ENCODE measurements at places on chromosomes 7 and 10.

DNA sequence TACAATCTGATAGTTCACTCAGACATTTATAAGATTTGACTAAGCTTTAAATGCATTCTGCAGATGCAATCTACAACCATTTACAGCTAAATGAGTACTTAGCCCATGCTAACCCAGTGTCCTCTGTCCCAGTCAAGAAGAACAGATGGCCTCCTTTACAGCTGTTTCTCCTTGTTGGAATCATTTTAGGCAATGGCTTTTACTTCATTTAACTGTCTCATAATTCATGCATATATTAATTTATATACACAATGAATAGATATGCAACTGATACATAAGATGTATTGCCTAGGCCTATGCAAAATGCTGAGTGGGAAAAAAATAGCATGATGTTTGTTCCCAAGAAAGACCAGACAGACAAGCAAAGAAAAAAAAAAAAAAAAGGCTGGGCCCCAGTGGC is 82.2 kb downstream of the TSPAN12 start:
- DNase-seq: no peak

DNA sequence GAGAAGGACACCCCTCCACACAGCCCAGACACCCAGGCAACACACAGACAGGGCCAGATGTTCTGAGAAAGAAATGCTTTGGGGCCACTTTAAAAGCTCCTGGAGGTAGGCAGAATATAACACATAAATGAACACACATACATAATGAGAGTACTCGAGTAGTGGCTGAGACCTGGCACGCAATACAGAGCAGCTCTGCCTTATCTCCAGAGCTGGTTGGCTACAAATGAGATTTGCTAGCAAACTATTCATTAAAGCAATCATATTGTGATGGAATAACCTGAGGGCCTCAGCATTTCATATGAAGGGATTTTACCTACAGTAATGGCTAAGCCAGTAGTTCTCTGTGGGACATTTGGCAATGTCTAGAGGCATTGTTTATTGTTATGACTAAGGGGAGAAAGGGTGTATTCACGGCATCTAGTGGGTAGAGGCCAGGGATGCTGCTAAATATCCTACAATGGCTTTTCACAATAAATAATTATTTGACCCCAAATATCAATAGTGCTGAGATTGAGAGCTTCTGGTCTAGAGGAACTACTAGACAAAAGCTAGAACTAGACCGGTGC is 5.5 kb upstream of the IMPDH1 start:
- no peak for DNase-seq

GRCh38 chr10:133278577-133279265 is 2.1 kb upstream of the ADAM8 start:
- DNase-seq: peak; percentile 93

DNA sequence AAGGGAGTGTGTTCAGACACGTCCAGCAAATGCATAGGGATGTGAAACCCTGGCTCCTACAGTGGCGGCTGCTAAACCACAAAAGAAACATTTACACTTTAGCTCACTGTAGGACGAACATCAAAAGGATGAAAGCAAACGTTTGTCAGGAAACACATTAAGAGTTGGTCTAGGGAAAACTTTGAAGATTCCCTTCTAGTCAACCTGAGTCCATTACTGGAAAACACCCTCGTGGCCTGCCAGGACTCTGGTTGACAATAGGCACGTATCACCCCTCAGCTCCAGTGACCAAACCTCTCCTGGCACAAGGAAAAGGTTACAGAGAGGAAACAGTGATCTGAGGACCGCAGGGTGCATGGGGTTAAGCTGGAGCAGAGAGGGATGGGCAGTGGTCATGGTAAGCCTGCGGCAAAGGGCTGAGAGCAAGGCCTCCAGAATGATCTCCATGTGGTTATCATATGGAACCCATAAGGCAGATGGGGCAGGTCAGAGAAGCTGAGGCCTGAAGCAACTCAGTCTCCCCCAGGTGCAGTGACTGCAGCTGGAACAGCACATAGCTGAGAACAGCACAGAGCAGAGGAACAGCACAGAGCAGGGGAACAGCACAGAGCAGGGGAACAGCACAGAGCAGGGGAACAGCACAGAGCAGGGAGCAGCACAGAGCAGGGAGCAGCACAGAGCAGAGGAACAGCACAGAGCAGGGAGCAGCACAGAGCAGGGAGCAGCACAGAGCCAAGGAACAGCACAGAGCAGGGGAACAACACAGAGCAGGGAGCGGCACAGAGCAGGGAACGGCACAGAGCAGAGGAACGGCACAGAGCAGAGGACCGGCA is 49.9 kb downstream of the CHST15 start:
- DNase-seq: no peak

GRCh38 chr7:117751775-117752174 is 121.5 kb downstream of the CTTNBP2 start:
- DNase-seq: no peak

GRCh38 chr7:26856176-26856985 is 8.0 kb downstream of the SKAP2 start:
- peak; percentile 12 for DNase-seq

DNA sequence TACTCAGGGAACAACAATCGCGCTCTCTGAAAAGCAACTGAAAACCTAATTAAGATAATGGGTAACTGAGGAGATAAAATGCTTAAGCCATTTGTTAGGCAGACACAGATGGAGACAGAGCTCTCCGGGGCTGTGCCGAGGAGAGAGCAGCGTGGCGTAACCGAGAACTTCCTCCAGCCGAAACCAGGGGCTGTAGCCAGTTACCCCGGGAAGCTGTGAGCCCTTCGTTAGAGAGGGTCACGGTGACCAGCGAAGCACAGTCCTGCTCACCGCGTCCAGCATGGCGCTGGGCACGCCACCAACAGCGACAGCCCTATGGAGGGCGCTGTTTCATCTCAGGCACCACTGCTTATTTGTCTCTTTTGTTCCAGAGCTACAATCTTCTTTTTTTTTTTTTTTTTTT is 16.1 kb downstream of the PAPOLB start:
- no peak for DNase-seq

GRCh38 chr10:45673074-45673648 is 589 bp upstream of the ZFAND4 start:
- DNase-seq: peak; percentile 5

GRCh38 chr10:55668326-55668922 is 692.6 kb downstream of the ZWINT start:
- no peak for DNase-seq

DNA sequence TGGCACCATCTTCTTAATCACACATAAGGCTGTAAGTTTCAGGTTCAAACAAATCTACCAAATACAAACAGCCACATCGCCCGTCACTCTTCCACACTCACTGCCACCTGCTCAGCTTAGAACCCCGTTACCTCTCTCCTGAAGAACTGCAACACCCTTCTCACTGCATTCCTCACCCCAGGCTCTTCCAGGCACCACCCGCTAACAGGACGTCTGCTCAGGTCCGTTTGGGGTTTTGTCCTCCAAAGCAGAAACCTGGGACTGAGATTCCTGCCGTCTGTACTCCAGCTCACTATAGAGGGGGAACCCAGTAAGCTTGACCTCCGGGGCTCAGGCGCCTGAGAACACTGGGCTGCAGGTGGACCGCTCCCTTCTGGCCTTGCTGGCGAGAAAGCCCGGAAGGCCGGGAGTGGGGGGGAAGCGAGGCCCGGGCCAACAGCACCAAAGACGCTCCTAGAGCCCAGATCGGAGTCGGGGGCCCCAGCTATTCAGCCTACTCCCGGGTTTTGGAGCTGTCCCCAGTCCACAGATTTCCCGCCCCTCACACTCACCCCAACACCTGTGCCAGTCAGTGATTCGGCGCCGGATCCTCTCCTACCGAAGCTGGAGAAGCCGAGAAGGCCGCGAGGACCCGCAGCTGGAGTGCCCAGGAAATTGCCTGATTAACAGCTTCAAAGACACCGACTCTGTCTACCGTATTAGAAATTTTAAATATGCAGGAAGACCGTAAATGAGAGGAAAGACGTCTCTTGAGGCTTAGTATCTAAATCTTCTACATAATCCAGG is at the start of gene AP3M1:
AP3M1 (minus strand) TSS at position 625 of the 786 bp plus-strand sequence. CDS start 12,449 bp downstream, outside the sequence.
- no peak for DNase-seq

DNA sequence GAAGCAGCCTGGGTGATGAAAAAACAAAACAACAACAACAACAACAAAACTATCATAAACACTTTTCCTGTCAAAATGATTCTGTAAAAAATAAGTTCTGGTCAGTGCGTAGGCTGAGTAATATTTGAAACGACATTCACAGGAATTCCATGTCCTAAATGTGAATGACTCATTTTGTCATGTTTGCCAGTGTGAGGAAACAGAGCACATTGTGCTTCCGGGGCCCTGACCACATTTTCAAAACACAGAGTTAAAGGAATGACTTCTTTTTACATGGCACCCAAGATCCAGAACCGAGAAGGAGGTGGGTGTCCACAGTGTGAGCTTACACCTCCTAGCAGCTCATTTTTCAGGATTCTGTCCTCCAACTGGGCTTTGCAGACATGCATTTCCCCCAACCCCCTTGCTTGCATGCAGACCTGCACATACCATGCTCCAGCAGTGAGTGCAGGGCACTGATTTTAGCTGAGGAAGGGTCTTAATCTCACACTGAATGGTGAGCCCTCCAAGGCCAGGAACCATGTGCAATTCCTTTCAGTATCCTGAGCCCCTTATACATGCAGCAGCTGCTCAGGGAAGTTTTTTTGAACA is 3.0 kb downstream of the CLRN3 start:
- DNase-seq: peak; percentile 56

DNA sequence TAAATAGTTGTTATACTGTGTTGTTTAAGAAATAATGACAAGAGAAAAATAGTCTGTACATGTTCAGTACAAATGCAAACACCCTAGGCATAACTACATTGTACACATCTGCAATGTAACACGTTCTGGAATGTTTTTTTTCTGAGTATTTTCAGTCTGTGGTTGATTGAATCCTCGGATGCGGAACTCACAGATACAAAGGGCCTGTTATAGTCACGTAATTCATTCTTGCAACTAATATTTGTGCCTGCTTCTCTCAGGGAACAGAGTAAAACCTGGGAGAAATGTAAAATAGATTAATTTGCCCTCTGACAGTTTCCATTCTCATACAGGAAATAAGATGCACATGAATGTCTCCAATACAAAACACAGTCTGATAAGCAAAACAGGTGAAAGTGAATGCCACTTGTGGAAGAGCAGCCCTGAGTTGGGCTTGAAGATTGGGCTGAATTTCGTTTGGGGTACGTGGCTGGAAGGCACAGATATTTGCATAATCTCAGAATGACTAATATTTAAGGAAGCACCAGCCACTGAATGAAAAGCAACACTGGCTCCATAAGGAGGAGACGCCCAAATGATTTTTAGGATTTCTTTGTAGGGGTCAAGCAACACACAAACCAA is 19.1 kb downstream of the DENND2A start:
- peak; percentile 76 for DNase-seq

GRCh38 chr10:48929413-48929990 is 10.1 kb downstream of the LRRC18 start:
- DNase-seq: no peak

DNA sequence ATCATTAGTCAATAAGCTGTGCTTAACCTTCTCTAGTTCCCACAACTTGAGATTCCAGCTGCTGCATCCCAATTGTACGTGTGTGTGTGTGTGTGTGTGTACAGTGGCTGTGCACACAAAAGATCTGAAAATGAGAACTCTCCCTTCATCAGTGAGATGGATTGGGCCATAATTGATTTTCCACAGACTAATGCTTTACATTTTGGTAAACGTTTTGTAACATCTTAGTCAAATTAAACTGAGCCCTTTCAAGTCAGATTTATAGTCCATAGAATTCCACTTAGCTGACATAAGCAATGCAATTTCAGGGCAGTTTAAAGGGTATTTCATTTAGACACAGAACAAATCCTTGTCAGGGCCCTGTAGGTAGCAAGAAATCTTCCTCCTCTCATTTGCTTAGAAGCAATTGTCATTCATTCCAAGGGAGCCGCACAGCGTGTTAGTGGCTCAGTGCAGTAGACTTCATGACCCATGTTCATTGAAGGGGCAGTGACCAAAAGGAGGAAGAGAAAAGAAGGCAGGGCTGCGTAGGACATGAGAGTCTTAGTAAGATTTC is 1123.5 kb upstream of the AUTS2 start:
- no peak for DNase-seq

- peak; percentile 23 for DNase-seq
Observed at GRCh38 chr7:33916357-33917081, 11.2 kb downstream of the BMPER start.

GRCh38 chr7:55513868-55514267 is 58.4 kb downstream of the VOPP1 start:
- DNase-seq: no peak

DNA sequence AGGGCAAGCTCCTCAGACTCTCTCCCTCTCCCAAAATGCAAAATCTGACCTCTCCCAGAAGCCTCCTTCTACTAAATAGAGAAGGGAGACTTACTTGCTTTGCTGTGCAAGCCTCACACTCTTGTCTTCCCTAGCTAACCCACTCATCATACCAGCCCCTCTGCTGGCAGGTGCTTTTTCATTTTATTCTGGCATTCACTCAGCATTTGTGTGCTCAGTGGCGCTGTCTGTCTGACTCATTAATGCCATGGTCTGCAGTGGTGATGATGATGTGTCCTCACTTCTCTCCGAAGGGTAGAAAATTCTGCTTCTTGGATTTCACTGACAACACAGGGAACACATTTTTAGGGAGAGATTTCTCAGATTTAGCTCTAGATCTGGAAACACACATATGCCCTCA is 22.0 kb upstream of the BTRC start:
- DNase-seq: peak; percentile 42

DNA sequence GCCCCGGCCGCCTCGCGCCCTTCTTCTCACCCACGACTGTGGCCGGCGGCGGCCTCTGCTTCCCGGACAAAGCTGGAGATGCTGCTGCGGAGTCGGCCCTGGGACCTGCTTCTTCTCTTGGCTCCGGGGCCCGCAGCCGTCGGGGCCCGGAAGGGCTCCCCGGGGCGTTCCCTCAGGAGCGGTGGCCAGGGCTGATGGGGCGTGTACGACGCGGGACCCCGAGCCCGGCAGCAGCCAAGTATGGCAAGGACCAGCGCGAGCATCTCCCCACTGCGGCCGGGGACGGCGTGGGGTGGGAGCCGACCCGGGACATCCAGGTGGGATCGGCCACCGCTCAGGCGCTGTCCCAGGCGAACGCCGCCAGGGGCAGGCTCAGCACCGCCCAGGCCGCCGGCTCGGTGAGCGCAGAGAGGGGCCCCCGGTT is 27.6 kb upstream of the BMS1 start:
- DNase-seq: no peak

GRCh38 chr7:112112822-112113255 is 93.4 kb downstream of the DOCK4 start:
- DNase-seq: peak; percentile 72

DNA sequence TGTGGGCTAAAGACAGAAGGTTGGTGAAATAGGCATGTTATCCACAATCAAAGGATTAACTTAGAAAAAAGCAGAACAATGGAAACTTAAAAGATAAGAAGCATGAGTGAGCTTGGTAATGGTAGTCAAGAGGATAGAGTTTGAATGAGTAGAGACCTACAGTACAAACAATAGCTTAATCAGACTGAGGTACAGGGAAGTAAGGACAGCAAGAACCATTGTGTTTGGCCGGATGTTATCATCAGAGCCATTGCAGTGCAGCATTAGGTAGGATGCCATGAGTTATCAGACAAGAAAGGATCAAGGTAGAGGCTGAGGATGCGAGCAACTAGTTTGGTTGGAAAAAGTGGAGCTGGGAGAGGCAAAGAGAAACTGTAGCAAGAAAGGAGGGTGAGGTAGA is 353.3 kb upstream of the VSTM2A start:
- DNase-seq: no peak

GRCh38 chr10:110067960-110068770 is 60.4 kb downstream of the ADD3 start:
- DNase-seq: no peak
